Esophagus muscularis mucosa (tissue), 4 donors: ENCODE measurements at places on chromosomes 5 and 9. TPM values are rescaled to one million over a fixed set of nuclear protein-coding genes. Genes with fewer than 3 reads are reported as not detected.

Gene SYNPO
- 36.5 TPM for total RNA-seq

Gene LHX3
- not detected for total RNA-seq

Gene SH3TC2
- 2.2 TPM for total RNA-seq

Gene UBTD2
- 19.9 TPM for total RNA-seq

Gene ZNF622
- 31.1 TPM for total RNA-seq

Gene AQP3
- total RNA-seq: 4.2 TPM

Gene SLIT3
- 43.6 TPM for total RNA-seq

Gene ANKRD34B
- not detected for total RNA-seq

Gene FOXD4L5
- total RNA-seq: not detected

Gene OR4F3
- total RNA-seq: not detected

Gene CARTPT
- 7.1 TPM for total RNA-seq
